ENCODE measurements at places on chromosomes 12 and 14.

DNA sequence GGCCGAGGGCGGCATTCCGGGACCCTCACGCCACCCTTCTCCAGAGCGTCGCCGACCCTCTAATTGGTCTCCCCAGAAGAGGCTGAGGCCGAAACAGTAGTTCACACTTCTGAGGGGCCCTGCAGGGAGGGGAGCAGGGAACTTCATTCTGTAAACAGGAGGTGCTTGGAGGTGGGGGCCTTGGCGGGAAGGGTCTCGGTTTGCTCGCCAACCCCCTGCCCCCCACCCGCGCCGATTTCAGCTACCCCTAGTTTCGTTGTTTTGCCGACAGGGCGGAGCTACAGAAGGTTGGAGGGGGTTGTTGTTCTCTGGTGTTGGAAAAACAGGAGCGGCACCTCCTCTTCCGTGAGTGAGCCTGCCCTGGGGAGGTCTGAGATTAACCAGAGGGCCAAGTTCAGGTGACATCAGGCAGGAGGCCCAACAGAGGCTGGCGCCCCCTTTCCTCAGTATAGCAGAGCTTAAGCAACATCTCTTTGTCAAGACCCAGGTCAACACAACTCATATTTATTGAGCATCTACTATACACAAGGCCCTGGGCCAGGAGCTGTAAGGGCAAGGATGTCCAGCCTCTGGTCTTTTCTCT lies 682 bp downstream of the ERBB3 start:
- DNase-seq: peak; percentile 9

DNA sequence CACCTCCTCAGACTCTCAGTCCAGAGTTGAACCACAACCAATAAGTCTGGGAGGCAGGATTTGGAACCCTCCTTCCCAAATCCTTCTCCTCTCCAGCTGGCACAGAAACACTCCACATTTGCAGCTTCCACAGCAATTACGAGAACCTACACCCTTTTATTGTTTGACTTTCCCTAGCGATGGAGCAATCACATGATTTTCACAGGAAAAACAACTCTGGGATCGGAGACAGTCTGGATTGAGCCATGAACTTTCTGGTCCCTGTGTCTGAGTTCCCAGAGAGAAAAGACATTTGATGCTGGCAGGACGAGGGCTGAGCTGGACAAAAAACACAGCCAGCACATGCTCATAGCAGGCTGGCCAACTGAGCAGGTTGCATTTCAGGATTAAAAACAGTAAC lies 49.0 kb upstream of the STON2 start:
- no peak for DNase-seq

GRCh38 chr14:50471838-50472465 lies 60.4 kb downstream of the MAP4K5 start:
- no peak for DNase-seq

GRCh38 chr12:10194160-10194670 lies 15.4 kb downstream of the TMEM52B start:
- no peak for DNase-seq

GRCh38 chr12:100324498-100324897 lies 32.4 kb upstream of the SLC17A8 start:
- no peak for DNase-seq

- DNase-seq: no peak
Observed at GRCh38 chr12:11630046-11630706, 19.3 kb upstream of the ETV6 start.

- DNase-seq: no peak
Observed at GRCh38 chr12:2739832-2740641, 54.7 kb upstream of the FKBP4 start.

GRCh38 chr12:108861878-108862587 lies 4.7 kb upstream of the SSH1 start:
- DNase-seq: no peak

GRCh38 chr12:64680235-64680634 lies 69.9 kb downstream of the RASSF3 start:
- no peak for DNase-seq
